Activated T-helper 17 cell treated with anti-CD3 and anti-CD28 coated beads, Interleukin-2, amount 50 U/mL, for 72 hours (primary cell): ENCODE measurements at places on chromosomes 3 and 15. TPM values are rescaled to one million over a fixed set of nuclear protein-coding genes. Genes with fewer than 3 reads are reported as not detected.

Gene CP
- total RNA-seq: not detected

Gene RASGRF1
- total RNA-seq: not detected

Gene C3orf85
- not detected for total RNA-seq

Gene EXD1
- total RNA-seq: not detected

Gene UQCC5
- 7.9 TPM for total RNA-seq

Gene TMCO5A
- not detected for total RNA-seq

Gene TMEM44
- total RNA-seq: 11.1 TPM

Gene ROPN1
- total RNA-seq: not detected

Gene CHL1
- total RNA-seq: not detected

Gene SCG3
- not detected for total RNA-seq

Gene GOLGA6L10
- 1.5 TPM for total RNA-seq

Gene USP19
- total RNA-seq: 33.4 TPM

Gene MED12L
- 3.3 TPM for total RNA-seq

Gene GPR15
- 52.1 TPM for total RNA-seq

Gene EPHB3
- 0.11 TPM for total RNA-seq
